Right renal pelvis (tissue), 4 donors: ENCODE measurements at places on chromosomes 1 and 21.

GRCh38 chr21:26087223-26087918 is 83.2 kb downstream of the APP start:
- DNase-seq: no peak

- DNase-seq: no peak
These were observed 68.1 kb downstream of the MRPL37 start for GRCh38 chr1:54267815-54268761.

DNA sequence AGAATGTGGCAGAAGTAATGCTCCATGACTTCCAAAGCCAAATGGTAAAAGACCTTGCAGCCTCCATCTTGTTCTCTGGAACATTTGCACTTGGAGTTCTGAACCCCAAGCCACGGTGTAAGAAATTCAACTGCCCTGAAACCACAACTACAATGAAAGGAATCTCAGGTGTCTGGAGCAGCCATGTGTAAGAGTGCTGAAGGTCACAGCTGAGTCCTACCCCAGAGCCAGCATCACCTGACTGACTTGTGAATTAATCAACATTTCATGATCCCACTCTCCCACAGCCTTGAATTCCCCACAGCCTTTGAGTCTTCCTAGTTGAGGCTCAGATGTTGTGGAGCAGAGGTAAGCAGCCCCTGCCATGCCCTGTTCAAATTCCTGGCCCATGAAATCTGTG is 192.8 kb upstream of the CAMK1G start:
- no peak for DNase-seq

DNA sequence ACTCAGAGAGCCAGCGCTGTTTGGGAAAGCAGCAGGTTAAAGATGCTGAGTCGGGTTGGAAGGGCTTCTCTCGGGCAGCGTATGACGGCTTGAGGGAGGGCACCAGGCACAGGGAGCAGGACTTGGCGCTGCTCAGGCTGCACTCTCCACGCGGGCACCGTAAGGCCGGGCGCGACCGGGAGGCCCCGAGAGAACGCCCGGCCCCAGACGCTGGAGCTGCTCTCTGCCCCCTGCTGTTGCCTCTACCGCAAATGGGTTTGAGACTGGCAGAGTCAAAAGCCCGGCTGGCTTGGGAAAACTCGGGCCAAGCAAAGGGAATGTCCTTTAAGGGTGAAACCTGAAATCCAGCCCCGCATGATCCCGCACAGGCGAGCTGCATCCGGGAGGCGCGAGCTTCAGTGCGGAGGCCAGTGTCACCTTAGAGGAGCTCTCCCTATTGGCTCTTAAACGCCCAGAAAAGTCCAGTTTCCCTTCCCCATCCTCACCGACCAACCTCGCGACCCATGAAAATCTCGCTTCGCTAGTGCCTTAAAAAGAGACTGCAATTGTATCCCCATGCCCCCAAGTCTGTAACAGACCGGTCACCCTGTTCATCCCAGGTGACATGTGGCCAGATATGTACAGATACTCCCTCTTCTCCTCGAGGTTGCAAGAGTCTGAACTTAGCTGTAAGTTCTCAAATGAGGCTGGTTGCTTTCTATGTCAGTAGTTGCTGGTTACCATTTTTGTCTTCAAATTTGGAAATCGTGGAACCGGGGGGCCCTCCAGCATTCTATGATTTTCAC is 1.1 kb downstream of the PRRX1 start:
- DNase-seq: no peak

- no peak for DNase-seq
These were observed 117.2 kb downstream of the HHAT start for GRCh38 chr1:210445931-210446330.

GRCh38 chr1:107976431-107976830 is 11.5 kb upstream of the VAV3 start:
- DNase-seq: no peak

GRCh38 chr1:17089506-17089905 is 29.7 kb downstream of the PADI2 start:
- DNase-seq: no peak
